ENCODE measurements at places on chromosomes 3 and 15. TPM values are rescaled to one million over a fixed set of nuclear protein-coding genes. Genes with fewer than 3 reads are reported as not detected.

MUC4 gene
- 0.80 TPM for polyA plus RNA-seq

- H3K4me1 ChIP-seq: peaks cover 36% of the 10 kb centered on the region
- H3K4me3 ChIP-seq: no peak overlapping the region
- 0 out of 2 replicates have a peak overlapping the region, but pooled peaks have one; percentile 55 for H3K27ac ChIP-seq
Observed at GRCh38 chr15:80984856-80985255, 4.8 kb downstream of the MESD start.

PATL2 gene
- 0.10 TPM for polyA plus RNA-seq

DNA sequence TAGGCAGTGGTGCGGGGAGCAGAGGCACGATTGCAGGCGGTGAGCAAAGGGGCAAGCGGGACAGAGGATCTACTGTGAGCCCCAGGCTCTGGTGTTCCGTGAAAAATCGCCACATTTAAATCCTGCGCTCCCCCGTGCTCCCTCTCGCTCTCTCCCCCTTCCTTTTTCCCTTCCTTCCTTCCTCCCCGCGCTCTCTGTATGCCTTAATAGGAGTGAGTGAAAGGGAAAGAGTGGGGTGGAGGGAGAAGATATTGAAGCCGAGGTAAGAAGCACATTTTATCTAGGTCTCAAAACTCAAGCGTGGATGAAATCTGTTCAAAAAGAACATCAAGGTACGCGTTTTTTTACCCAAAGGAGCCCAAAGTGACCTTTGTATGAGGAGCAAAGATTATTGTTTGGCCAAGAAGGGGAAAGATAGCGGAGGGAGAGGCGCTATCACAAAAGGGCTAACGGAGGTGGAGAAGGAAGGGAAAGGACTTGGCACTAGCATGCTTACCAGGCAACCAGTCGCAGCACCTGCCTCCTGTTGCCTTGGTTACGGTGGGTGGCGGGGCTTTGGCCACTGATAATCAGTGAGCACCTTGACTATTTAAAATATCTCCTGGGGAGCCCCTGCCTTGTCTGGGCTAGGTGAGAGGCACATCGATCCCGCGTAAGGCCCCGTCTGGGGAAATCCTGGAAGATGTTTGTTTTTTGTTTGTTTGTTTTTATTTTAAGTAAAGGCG, 14.9 kb upstream of the AEN start:
- peaks cover 70% of the 10 kb centered on the region for H3K4me1 ChIP-seq
- no peaks in the 10 kb centered on the region for H3K36me3 ChIP-seq
- peak; percentile 71 for DNase-seq
- peak overlapping the region; percentile 82 for H3K4me3 ChIP-seq
- H3K27me3 ChIP-seq: peaks cover 74% of the 10 kb centered on the region

DNA sequence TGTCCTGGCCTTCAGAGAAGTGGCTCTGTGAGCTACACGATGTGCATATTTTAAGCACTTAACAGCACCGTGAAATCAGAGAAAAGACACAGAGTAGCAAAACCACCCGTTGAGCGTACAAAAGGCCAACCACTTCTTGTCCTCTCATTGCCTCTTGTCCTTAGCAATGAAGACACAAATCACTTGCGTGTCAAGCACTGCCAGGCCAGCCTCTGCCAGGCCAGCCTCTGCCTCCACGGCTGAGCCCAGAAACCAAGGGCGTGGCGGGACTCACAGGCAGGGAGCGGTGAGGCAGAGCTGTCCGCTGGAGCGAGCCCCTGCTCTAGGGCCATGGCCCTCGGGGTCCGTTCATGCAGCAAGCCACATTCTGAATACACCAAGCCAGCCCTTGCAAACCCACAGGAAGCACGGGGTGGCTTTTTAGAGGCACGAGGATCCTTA, 4.0 kb downstream of the MUC4 start:
- no peaks in the 10 kb centered on the region for H3K27me3 ChIP-seq
- H3K36me3 ChIP-seq: no peaks in the 10 kb centered on the region
- H3K4me3 ChIP-seq: no peak overlapping the region
- peak overlapping the region; percentile 21 for H3K27ac ChIP-seq
- H3K4me1 ChIP-seq: peaks cover 39% of the 10 kb centered on the region
- DNase-seq: no peak

Measured in GM23338 (cell line).